ENCODE measurements at places on chromosomes 7 and 10.

DNA sequence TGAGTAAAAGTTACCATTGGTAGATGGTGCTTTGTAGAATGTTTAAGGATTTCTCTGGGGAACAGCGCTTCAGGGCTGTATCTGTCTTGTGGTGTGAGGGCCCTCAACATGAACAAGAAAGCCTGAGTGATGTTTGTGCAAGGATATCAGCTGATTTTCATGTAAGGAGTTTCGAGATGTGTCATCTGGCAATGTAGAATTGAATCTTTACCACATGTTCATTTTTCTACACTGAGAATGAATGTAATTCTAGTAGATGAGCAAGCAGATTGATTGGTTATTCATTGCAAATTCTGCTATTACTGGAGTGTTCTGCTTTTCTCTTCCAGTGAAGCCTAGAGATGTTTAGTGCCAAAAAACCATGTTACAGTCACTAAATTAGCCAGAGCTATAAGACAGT is 87.7 kb downstream of the ST7 start:
- DNase-seq: no peak

GRCh38 chr10:110820321-110820814 is 51.4 kb upstream of the PDCD4 start:
- DNase-seq: no peak

DNA sequence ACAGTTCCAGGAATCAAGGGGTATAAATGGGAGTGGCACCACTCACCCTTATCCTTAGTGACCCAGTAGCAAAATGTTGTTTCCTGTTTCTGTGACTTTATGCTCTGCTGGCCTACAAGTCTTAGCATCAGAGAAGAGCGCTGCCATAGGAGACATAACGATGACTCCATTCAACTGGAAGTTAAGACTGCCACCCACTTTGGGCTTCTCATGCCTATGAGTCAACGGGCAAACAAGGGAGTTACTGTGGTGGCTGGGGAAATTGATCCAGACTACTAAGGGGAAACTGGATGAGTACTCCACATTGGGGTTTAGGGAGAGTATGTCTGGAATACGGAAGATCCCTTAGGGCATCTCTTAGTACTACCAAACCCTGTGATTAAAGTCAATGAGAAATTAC is 40.6 kb upstream of the PIK3CG start:
- DNase-seq: no peak

DNA sequence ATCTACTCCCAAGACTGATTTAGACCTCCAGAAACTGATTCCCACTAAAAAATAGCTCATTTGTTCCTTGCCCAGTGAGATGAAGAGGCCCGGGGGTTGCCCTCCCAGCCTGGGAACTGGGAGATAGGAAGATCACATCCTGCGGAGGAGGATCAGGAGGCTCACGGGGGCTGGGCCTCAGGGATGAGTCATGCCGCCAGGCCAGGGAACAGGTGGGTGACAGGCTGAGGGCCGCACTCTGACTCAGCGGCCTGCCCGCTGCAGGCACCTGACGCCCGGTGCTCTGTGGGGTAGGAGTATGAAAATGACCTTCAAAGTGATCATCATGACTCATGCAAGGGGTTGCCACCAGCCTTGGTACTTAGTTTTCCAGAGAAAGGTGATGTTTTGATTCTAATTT is 104.5 kb upstream of the ZPBP start:
- peak; percentile 79 for DNase-seq

DNA sequence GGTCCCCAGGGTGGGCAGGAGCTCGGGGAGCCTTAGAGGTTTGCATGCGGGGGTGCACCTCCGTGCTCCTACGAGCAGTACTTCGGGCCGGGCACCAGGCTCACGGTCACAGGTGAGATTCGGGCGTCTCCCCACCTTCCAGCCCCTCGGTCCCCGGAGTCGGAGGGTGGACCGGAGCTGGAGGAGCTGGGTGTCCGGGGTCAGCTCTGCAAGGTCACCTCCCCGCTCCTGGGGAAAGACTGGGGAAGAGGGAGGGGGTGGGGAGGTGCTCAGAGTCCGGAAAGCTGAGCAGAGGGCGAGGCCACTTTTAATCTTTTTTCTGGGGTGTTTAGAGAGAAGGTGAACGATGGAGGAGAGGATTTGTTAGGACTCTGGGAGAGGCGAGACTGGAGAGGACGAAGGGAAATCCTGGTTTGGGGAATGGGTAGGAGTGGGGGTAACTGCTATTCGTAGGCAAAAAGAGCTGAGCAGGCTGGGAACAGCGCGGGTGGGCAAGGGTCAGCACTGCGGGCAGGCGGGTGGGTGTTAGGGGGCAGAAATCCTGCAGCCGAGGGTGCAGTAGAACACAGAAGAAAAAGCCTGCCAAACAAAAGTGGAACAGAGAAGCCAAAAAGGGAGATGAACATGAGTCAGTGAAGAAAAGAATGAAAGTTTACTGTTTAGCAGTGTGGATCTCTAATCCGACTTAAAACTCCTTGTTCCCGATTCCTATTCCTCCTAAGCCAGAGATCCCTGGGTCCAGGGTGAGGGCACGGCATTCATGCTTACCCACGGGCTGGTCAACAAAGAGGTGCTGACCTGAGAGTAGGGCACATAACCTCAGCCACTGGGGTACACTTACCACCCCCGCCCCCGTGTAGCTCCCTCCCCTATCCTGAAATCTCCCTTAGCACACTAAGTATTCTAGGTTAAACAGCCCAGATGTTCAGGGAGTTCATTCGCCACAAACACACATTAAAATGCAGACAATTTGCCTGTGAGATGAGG is 26.9 kb downstream of the PRSS2 start:
- no peak for DNase-seq

Data from stimulated activated CD4-positive, alpha-beta T cell treated with anti-CD3 and anti-CD28 coated beads, Interleukin-4, amount 100 ng/mL, for 4 hours (primary cell).